IMR-90 (cell line): ENCODE measurements at places on chromosomes 6 and 20.

GRCh38 chr6:127342296-127342945 lies 988 bp downstream of the ECHDC1 start:
- DNase-seq, result peak; percentile 54

- no peak for DNase-seq
Observed at GRCh38 chr6:84977363-84977705, 212.9 kb upstream of the TBX18 start.

DNA sequence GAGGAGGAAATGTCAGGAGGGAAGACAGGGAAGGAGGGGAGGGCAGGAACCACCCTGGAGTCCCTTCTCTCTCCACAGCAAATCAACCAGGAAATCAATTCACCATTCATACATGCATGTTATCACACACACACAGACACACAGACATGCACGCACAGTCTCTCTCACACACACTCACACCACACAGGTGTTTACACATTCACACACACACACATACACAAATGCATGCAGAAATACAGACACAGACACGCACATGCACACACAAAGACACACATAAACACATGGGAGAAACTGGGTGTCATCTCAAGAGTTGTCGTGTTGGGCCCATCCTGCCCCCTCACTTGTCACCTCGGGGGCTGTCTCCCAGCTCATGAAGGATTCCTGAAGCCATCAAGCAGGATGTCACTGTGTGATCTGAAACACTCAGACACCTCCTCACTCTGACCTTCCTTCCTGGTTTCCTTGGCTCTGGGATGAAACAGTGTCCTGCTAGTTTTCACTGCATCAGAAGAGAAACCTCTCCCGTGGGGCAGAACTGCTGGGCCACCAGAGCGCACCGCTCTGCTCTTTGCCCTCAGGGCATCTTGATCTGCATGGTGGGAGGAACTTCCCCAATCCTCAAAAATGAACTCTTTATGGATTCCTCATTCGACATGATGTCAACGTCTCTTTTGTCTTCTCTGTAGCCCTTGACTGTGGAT lies 9.2 kb downstream of the RAET1G start:
- no peak for DNase-seq

GRCh38 chr20:58647796-58648501 lies 3.1 kb upstream of the STX16 start:
- peak; percentile 82 for DNase-seq

- DNase-seq, result no peak
Observed at GRCh38 chr6:170187669-170188566, 103.0 kb downstream of the DLL1 start.

DNA sequence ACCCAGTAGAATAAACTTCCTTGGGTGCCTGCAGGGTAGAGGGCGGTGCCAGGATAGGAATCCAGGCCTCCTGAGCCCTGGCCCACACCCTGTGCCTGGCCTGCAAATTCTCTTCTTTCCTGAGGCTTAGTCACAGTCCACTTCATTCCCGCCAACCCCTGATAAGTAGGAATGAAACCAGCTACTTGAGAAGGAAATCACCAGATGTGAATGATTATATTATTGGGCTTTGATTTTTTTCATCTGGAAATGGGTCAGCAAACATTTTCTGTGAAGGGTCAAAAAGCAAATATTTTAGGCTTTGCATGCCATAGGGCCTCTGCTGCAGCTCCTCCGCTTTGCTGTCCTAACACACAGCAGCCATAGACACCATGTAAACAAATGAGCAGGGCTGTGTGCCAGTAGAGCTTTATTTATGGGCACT lies 50.2 kb downstream of the STK35 start:
- DNase-seq, result peak; percentile 64

GRCh38 chr6:119517428-119517827 lies 167.9 kb upstream of the MAN1A1 start:
- DNase-seq, result no peak

DNA sequence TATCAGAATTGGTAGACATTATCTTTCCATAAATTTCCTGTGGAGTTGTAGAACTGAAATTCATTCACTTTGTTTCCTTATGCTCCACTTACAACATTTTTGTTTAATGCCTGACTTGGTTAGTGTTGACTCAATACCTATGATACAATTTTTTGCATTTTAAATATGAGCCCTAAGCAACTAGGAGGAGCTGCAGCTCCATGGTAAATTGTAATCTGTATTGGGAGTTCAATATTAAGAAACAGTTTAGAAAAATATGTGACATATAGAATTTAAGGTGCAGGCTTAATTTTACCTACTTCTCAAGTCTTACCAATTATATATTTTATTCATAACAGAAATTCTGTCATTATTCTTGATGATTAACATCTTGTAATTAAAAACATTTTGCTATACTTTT lies 868.3 kb downstream of the EYS start:
- no peak for DNase-seq

- DNase-seq, result peak; percentile 47
Observed at GRCh38 chr20:63009988-63010769, 3.4 kb upstream of the BHLHE23 start.

GRCh38 chr6:67679566-67680296 lies 955.4 kb upstream of the ADGRB3 start:
- no peak for DNase-seq

GRCh38 chr6:72709431-72709830 lies 87.6 kb downstream of the KCNQ5 start:
- no peak for DNase-seq

DNA sequence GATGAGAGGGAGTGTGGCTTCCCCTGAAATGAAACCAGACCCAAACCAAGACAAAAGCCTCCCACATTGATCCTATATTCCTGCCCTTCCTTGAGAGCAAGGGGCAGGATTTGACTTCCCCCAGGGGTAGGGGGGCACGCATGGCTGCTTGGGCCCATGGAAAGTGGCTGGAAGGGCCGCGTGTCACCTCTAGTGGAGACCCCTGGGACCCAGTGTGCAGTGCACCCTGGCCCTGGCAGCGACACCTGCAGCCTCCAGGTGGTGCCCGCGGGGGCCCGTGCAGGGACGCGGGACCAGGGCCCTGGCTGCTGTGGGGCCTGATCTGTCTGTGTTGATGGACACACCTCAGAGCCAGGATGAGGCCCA lies 18.0 kb upstream of the SLCO4A1 start:
- no peak for DNase-seq

- no peak for DNase-seq
Observed at GRCh38 chr6:26392932-26393636, 9.0 kb upstream of the BTN3A1 start.

GRCh38 chr6:39929039-39929732 lies 5.1 kb downstream of the MOCS1 start:
- no peak for DNase-seq

DNA sequence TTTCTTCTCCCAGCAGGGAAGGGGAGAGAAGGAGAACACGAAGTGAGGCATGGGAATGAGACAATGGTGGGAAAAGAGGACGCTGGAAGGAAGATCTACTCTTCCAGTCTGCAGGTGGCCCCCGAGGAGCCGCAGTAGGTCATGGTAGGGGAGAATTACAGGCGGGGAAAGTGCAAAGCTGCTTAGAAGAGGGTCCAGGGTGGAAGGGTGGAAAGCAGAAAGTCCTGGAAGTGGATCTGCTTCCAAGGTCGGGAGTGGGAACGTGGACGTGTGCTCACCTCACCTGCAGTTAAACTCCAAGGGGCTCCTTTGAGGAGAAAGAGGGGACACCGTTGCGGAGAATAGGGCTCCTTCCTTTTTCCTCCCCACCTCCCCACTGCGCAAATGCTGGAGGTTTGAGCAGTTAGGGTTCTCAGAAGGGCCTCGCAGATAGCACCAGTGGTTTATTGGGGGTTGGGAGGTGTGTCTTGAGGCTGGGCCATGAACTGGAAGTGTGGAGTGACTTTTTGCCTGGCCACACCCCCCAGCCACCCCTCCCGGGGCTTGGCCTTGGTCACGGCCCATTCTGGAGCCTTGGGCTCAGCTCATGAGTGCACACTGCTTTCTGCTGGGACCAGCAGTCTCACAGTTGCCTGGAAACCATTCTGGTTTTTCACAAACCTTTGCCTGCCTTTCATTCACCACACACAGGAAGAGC lies 100.4 kb upstream of the MLN start:
- no peak for DNase-seq

DNA sequence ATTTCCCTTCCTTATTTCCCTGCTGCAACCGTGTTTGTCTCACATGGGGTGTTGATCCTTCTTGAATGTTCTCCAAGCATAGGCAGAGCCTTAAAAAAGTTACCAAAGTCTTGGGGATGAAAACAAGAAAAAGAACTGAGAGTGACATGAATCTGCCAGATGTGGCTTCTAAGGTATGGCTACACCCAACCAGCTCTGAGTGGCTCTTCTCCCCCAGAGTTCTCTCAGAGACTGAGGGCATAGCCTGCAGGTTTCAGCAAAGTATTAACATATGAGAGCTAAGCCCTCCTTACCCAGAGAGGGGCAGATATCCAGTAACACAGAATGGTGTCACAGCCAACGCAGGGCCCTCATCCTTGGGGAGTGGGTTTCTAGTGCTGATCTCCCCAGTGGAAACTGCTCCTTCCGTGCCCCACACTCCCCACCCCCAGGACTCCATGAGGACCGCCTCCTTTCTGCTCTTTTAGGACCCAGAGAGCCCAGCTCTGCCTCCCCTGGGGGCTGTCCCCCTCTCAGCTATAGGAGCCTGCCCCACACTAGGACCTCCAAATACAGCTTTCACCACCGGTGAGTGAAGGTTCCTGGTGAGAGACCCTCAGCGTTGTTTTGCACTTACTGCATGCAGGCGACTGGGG lies 23.3 kb upstream of the SGK2 start:
- no peak for DNase-seq

GRCh38 chr6:8085053-8085511 lies 17.3 kb downstream of the EEF1E1 start:
- DNase-seq, result peak; percentile 95

- no peak for DNase-seq
Observed at GRCh38 chr20:57094991-57095390, 171.4 kb downstream of the BMP7 start.

- DNase-seq, result no peak
Observed at GRCh38 chr6:25056130-25056529, 120.4 kb upstream of the RIPOR2 start.

DNA sequence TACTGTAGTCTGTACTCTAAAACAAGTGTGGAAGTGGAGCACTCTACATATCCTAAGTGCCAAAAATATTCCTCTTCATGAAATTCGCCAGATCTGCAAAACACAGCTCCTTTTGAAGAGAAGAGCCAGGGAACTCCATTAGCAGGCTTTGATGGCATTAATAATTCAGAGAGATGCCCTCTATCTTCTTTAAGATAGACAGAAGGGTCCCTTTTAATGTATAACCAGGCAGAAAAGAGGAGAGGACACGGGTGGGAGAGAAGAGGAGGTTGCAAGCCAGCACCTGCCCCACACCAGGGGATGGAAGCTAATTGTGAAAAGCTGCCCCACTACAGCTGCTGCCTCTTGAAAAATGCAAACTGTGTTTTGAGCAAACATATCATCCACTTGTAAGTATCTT lies 3.7 kb upstream of the RFPL4B start:
- DNase-seq, result no peak

DNA sequence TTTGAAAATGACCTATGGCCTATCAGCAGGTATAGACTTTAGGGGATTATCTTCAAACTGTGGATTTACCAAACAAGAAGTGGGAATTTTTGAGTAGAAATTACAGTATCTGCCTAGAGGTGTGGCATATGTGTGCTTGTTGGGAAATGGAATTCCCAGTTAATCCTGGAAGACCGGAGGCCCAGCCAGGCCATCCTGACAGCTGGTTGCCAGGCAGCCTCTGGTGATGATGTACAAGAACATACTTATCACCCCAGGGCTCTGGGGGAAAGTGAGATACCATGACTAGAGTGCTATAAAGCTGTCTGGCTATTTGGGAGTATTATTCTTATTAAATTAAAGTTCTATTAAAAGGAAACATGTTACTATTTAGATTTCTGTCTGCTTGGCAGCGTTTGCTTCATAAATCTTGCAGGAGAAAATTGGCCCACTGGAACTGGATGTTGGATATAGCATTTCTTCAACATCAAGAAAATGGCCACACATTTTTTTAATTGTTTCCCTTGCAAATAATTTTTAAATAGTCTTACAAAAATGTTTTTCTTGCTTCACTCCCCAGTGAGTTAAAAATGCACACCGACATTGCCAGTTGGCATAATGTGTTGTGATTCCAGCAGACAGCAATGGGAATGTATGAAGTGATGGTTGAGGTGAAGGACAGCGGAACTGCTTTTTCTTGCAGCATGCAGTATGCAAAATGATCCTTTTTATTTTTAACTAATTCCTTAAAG lies 187.8 kb downstream of the MYLK4 start:
- DNase-seq, result no peak

GRCh38 chr6:2793534-2794151 lies 28.4 kb downstream of the WRNIP1 start:
- no peak for DNase-seq
